Activated CD8-positive, alpha-beta memory T cell treated with anti-CD3 and anti-CD28 coated beads, Interleukin-2, amount 50 U/mL, for 4 hours (primary cell): ENCODE measurements at places on chromosomes 4 and X.

GRCh38 chr4:53688186-53688790 lies 97.0 kb upstream of the LNX1 start:
- DNase-seq = no peak

GRCh38 chr4:43345323-43345925 lies 452.9 kb downstream of the GRXCR1 start:
- no peak for DNase-seq

- no peak for DNase-seq
Measured at GRCh38 chr4:75306506-75306905, 207.7 kb downstream of the RCHY1 start.

GRCh38 chrX:8815460-8816065 lies 14.4 kb upstream of the FAM9A start:
- DNase-seq = no peak

- DNase-seq = no peak
Measured at GRCh38 chrX:70774223-70774622, 134.3 kb downstream of the TEX11 start.

- DNase-seq = no peak
Measured at GRCh38 chr4:105767579-105767978, 59.0 kb downstream of the GSTCD start.

DNA sequence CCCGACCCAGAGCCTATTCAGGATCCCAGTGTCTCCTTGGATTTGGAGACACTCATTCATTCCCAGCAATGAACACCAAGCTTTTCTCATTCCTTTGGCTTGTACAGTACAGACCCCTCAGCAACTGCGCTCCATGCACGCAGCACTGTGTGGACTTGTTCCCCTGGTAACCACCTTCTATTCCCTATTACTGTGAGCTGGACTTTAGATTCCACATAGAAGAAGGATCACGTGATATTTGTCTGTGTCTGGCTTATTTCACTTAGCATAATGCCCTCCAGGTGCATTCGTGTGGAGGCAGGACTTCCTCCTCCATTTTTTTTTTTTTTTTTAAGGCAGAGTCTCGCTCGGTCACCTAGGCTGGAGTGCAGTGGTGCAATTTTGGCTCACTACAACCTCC lies 106.4 kb downstream of the PHKA2 start:
- no peak for DNase-seq

- no peak for DNase-seq
Measured at GRCh38 chrX:38726612-38727011, 74.6 kb upstream of the MID1IP1 start.

DNA sequence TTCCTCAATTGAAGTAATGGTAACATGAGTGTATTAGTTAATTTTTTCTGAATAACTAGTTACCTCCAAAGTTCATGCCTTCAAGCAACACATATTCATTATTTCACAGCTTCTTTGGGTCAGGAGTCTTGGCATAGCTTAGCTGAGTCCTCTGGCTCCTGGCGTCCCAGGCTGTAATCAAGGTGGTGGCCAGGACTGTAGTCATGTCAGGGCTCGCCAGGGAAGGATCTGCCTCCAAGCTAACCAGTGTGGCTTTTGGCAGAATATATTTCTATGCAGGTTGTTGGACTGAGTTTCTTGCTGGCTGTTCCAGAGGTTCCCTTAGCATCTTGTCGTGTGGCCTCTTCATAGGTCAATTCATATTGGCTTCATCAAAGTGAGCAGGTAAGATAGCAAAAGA lies 10.0 kb upstream of the HS3ST1 start:
- DNase-seq = no peak

DNA sequence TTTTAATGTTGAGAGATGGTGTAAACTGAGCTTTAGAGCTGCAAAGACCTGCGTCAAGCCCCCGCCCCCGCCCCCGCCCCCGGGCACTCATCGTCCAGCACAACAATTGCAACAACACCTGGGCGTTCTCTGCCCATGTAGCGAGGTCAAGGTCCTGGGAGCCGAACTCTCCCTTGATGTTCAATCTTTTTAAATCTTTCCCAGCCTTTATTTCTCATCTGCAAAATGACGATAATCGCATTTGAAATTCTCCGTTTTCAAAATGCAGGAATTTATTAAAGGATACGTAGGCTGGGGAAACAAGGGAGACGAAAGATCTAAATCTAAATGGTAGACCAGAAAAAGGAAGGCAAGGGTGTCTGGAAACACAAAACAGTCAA lies 648 bp upstream of the MSMO1 start:
- no peak for DNase-seq

DNA sequence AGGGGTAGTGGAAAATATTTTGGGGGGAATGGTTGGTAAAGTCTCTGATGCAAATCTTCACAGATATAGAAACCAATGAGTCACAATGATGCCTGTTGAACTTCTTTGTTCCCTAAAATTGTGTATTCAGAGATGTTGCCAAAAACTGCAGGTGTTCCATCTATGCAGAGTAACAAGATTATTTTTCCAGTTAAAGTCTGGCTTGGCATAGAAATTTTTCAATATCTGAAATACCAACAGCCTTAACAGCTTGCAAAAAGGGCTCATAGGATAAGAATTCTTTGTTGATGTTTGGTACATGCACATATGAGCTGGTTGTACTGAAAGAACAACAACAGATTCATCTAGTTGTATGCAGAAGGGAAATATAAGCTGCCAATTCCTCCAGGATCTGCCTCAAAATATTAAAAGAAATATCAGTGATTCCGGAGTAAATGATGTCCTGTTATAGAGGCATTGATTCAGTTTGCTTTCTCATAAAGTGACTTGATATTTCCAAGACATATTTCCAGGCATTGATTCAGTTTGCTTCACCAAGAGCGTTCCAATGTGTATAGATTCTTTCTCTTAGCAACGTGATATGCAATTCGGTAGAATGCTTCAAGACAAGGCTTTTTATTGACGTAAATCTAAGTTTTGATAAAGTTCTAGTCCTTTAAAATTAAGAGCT lies 564.4 kb downstream of the TMA16 start:
- DNase-seq = no peak

GRCh38 chr4:114472269-114473032 lies 126.2 kb upstream of the UGT8 start:
- no peak for DNase-seq

- no peak for DNase-seq
Measured at GRCh38 chr4:13903901-13904300, 276.4 kb upstream of the BOD1L1 start.

- no peak for DNase-seq
Measured at GRCh38 chr4:168248176-168248710, 70.3 kb downstream of the DDX60 start.

DNA sequence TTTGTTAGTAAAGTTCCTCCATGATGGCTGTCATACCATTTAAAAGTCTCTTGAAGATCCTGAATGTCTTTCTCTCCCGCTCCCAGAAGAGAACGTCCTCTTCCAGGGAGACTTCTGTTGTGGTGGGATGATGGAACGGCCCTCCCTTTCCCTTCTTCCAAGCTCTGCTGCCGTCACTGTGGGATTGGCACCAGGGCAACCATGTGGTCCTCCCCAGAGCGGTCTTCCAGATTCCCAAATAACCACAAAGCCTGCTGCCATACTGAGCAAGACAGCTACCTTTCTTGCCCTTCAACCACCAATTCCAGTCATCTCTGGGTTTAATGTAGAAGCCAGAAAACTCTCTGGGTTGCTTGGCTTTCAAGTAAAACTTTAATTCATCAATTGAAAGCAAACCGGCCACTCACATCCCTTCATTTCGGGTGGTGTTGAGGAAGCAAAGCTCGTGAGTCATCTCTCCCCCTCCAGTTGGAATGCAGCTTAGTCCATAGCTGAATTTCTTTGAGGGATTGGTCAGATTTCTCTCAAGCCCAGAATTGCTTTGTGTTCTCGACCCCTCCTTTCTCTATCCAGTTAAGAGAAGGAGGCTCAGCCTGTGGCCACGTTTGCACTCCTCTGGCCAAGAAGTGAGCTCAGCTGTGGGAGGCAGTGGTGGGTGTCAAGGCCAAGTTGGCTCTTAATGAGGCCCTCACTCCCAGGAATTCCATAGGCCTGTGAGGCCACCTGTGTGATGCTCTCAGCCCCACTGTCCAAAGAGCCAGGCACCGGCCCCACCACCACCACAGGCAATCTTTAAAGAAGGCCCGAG lies 36.9 kb downstream of the FHDC1 start:
- no peak for DNase-seq

- DNase-seq = no peak
Measured at GRCh38 chr4:16524911-16525554, 298.8 kb upstream of the TAPT1 start.

- no peak for DNase-seq
Measured at GRCh38 chr4:72427057-72427456, 142.0 kb downstream of the ADAMTS3 start.

GRCh38 chr4:80492761-80493160 lies 157.2 kb downstream of the CFAP299 start:
- peak; percentile 26 for DNase-seq

DNA sequence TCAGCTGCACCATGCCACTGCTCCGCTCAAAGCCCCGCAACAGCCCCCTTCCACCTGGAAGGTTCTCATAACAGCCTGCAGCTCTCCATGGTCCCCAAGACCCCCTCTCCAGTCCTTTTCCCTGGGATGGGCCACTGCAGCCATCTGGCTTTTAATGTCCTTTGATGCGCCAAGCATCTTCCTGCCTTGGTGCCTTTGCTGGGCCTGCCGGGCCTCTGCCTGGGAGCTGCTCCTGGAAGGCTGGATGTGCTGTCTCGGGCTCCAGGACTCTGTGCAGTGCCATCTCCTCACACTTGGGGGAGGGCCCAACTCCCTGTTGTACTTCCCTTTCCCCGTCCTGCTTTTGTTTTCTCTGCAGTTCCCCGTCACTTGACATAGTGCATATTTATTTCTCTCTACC lies 60.3 kb downstream of the TAPT1 start:
- no peak for DNase-seq

- DNase-seq = no peak
Measured at GRCh38 chr4:180160195-180160983, 2082.8 kb upstream of the TENM3 start.

DNA sequence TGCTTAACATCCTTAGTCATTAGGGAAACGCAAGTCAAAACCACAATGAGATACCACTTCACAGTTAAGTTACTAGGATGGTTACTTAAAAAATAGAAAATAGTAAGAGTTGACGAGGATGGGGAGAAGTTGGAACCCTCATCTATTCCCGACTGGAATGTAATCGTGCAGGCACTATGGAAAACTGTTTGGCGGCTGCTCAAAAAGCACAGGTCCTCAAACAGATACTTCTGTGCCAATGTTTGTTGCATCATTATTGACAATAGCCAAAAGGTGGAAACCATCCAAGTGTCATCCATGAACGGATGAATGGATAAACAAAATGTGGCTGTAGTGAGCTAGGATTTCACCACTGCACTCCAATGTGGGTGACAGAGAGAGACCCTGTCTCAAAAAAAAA lies 11.7 kb downstream of the CTAG1B start:
- DNase-seq = no peak

DNA sequence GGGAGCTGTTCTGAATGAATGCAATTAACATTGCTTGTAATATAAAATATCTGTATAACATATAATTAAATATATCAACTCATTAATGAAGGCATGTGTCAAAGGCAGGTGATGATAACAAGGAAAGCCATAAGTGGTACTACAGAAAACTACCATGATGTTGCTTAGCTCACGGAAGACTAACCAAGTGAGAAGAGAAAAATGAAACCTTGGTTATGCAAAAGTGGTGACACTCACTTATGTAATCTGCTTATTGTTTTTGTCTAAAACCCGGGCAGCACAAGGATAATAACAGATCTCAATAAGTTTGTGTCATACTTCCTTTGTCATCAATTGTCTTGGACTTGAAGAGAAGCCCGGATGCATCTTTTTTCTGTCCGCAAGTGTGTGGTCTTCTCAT lies 156.4 kb downstream of the HS6ST2 start:
- no peak for DNase-seq

GRCh38 chr4:124713185-124713592 lies 657 bp upstream of the ANKRD50 start:
- DNase-seq = no peak

DNA sequence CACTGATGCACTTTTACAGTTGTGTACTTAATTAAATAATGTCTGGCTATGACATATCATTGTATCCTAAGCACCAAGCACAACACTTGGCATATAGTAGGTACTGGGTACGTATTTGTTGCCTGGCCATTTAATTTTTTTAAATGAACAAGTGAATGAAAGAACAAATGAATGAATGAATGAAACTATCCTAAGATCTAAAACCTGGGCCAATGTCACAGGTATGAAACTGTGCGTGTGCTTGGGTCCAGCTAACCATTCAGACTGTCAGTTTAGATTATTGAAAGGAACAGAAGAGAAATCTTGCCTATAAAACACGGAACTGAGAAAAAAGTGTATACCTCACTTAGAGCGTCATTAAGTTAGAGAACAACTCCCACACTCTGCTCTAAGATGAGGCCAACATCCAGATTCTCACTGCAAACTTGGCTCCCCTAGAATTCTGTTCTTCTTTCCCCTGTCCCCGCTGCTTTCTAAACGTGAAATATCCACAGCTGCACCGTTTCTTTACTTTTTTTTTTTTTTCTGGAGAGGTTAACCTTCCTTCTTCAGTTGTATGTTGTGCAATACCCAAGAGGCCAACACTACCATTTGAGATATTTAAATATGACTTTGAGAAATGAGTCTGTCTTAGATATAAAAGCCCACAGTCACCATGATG lies 17.3 kb upstream of the SEL1L3 start:
- DNase-seq = no peak

DNA sequence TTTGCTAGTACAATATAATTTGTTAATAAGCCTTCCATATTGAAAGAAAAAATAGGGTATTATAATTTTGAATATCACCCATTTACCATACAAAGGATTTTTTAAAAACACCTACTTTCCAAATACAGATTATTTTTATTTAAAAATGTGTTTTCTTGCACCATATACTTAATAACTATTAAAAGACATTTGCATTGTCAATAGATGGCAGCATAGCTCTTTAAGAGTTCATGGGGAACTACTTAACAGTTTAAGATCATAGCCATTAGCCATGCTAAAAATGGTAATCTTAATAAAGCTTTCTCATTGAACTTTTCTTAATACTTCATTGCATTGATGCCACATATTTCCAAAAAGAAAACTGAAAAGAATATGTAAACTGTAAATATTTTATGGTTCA lies 1995.9 kb downstream of the C4orf33 start:
- no peak for DNase-seq

DNA sequence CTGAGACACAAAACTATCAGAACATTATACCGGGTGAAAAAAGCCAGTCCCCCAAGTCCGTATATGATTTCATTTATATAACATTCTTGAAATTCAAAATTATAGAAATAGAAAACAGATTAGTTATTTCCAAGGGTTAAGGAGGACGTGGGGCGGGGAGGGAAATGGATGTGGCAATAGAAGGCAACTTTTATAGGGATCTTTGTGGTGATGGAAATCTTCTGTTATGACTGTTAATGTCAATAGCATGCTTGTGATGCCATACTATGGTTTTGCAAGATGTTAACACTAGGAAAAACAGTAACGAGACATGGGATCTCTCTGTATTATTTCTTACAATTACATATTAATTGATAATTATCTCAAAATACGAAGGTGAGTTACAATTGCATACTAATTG lies 96.4 kb downstream of the LNX1 start:
- DNase-seq = no peak

GRCh38 chrX:103101299-103102042 lies 8.5 kb upstream of the NXF3 start:
- DNase-seq = no peak

- no peak for DNase-seq
Measured at GRCh38 chr4:1318046-1318375, 28.3 kb downstream of the MAEA start.

GRCh38 chr4:48483006-48483776 lies at the start of gene SLC10A4:
TSS of gene SLC10A4 (plus strand) at chr4:48483343. CDS start at chr4:48483562, 219 bp downstream.
- DNase-seq = peak; percentile 16
